ENCODE measurements at places on chromosomes 5 and 9.

DNA sequence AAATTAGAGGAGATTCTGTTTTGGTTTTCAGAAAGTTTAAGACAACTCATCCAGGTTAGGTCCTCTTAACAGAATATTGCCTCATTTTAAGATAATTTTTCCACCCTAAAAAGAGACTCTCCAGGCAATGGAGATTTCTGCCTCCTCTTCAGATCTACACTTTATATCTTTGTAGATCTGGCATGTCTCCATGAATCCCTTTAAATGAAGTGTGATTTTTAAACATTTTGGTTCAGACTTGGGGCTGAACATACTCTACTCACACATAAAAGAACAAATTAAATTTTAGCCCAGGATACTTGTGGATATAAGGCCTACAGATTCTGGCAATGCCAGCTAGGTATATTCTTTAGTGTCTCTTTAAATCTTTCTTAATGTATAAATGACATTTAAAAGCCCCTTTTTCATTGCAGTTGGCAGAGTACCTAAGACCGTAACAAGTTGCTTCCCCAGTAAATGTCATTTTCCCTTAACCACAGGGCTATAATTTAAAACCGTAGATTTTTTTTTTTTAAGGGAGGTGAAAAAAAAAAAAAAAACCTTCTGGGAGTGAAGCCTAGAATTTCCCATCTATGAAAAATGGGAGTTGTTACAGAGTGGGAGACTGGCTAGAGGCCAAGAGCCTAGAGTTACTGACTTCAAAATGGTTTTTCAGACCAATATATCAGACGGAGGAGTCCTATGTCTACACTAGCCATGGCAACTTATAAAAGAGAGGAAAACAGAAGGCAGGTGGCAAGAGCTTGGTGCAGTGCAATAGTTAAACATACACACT lies 207.8 kb upstream of the TARS1 start:
- DNase-seq = no peak

DNA sequence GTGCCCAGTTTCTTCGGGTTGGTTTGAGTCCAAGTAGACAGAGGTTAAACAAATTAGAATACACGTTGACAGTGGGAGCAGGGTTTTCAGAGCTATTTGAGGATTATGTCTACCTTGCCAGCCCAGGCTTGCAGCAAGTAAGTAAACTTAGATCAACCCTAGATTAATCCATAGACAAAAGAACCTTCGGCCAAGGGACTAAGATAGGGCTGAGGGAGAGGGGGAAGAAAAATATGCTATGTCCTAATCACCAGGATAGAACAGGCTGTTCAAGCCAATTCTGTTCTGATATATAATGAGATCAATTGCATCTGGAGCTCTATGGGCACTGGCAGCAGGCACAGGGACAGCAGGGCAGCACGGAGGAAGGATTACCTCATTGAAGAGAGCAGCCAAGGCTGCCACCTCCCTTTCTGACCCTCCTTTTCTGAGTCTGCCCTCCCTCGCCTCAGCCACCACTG lies 377.7 kb downstream of the PIK3R1 start:
- DNase-seq = no peak

GRCh38 chr9:69260161-69260560 lies 64.9 kb upstream of the ENTREP1 start:
- DNase-seq = no peak

DNA sequence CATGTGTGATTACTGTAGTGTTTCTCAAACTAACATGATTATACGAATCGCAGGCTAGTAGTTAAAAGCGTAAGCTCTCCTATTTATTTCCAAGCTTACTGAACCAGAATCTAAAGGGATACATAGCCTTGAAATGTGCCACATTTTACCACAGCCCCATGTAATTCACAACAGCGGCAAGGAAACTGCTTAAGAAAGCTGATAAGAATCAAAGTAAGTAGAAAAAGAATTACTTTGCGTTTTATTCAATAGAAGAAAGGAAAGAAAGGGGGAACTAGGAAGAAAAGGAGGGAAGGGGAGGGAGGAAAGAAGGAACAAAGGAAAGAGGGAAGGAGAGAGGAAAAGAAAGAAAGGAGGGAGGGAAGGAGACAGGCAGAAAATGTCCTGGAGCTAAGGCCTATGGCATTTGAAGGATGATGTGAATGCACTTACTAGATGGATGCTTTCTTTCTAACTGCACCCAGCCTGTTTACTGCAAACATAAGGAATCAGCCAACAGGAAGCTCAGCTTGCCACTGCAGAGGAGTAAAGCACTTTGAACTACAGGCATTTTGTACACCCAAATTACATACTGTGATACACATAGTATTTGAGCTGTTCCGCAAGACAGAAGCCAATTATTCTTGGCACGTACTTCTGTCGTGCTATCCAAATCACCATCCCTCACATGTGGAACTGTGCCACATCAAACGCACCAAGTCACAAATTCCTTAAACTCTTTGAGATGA lies 521.7 kb downstream of the RAB3C start:
- no peak for DNase-seq

DNA sequence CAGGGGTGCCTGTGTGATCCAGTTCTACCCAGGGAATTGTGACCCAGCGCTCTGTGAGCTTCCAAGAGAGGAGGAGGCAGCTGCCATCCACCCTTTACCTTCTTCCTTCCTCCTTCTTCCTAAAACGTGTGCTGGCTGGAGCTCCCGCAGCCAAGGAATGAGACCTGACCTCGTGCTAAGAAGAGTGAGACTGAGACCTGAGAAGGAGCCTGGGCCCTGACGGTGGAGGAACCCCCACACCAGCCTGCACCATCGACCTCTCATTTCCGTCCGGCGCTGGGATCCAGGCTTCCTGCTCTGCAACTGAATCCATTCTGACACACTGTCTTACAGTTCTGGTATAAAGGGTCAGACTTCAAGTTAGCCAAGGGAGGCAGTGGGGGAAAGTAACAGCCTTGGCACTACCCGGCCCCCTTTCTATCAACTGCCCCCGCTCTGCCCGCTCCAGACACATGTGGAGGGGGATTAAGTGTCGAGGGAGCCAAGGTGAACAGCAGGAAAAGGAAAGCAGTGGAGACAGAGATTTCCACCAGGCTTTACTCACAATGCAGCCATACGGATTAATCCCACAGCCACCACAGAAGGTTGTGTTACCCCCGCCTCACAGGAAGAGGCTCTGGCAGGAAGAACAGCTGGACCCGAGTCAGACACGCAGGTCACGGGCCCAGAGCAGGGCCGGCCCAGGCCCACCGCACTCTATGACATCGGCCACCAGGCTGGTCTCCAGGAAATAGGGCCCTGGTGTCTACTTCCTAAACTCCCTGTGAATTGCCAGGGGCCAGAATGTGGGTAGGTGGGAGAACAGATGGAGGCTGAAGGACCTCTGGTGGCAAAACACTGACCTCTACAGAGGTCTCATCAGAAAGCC lies 15.8 kb downstream of the MGAT1 start:
- DNase-seq = no peak

DNA sequence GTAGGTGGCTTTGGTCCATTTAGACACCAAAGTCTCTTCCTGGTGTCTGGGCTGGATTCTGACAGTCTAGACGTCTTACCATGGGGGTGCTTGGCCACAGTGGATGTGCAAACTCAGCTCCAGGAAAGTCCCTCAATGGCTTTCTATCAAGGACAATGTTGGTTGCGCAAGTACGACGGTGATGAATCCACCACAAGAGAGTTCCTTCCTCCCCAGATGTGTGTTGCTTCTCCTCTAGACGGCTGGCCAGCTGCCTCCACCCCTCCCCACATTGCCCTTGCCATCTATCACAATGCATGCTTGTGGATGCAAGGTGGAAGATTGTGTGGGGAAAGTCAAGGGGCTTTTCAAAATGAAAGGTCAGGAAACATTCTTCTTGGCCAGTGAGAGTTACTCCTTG lies 89.7 kb upstream of the IRX2 start:
- DNase-seq = no peak

DNA sequence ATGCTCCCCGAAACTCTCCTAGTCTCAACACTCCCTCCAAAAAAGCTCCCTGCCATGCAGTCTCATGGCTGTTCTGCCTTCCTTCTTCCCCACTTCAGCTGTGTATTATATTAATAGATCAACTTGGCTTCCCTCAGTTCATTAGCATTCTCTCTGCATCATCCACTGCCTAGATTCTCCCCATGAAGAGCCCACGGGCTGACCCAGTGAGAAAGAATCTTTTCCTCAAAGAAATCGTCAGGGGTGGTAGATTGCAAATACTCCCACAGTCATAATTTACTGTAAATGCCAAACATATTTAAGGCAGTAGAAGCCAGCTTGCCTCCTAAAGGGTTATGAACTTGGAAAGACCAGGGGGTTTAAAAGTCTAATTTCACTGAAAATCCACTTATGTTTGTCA lies 33.5 kb downstream of the GNA14 start:
- DNase-seq = no peak

DNA sequence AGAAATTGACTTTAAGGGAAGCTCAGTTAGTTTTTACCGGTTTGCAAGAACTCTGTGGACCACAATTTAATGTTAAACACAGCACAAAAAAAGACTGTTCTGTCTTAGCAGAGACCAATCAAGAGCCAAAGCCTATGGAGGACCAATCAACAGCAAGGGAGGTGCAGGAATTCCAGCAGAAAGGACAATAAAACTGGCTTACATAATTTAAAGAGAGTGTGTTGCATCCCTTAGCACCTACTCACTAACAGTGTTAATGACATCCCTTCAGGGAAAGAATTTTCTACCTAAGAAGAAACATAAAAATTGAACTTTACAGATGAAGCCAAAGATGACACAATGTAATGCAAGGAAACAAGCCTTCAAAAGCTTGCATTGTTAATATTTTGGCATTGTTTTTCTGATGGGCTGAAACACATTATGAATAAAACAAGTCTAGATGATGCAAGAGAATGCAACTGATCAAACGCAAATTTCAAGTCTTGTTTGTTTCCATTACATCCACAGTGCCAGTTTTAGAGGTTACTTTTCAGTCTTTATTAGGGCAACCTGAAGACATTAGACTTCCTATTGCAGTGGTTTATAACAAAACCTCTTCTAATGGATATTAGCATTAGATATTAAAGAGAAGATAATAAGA lies 111.3 kb upstream of the FST start:
- no peak for DNase-seq

- DNase-seq = no peak
Observed at GRCh38 chr5:72525816-72526215, 18.6 kb upstream of the ZNF366 start.

DNA sequence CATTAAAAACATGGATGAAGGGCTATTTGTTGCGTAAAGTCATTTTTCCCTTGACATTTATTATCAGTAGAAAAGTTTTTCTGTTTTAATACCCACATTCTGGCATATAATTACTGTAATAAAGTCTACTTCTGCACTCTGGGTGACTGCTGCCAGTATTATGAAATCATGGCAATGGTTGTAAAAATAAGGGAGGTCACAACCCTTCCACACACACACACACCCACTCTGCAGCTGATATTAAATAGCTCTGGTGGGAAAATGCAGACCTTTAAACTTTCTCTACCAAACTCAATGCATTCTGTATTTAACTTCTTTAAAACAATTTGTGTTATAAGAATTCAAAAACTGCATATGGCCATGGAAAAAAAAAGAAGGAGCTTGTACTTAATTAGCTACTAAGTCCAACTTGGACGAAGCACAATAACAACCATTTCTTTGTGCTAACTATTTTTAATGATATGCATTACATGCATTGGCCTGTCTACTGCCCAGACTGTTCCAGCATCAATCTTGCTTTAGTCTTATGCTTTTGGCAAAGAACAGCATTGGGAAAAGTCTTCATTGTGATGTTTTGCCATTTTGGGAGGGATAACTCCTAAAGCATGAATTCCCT lies 137.6 kb upstream of the MAP3K1 start:
- DNase-seq = no peak

- no peak for DNase-seq
Observed at GRCh38 chr5:150623878-150624216, 16.6 kb upstream of the SYNPO start.

DNA sequence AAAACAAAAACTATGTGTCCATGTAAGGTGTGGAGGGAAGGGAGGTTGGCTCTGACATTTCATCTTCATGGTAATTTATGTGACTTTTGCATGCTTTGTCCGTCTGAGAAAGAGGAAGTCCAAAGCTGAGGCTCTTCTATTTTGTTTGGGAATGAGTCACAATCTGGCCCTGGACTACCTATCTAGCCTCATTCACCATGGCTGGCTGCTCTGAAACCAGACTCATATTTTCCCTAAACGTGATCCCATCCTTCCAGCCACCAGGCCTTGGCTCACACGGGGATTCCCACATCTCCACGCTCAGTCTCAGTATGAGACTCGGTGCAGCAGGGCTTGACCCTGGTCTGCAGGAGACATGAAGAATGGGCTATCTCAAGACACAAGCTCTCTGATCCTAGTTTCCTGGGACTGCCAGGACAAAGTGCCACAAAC lies 672.8 kb downstream of the ACTL7B start:
- no peak for DNase-seq

- DNase-seq = peak; percentile 32
Observed at GRCh38 chr5:137665678-137666460, 70.0 kb downstream of the KLHL3 start.

GRCh38 chr9:87233431-87233830 lies 264.2 kb upstream of the DAPK1 start:
- DNase-seq = no peak

DNA sequence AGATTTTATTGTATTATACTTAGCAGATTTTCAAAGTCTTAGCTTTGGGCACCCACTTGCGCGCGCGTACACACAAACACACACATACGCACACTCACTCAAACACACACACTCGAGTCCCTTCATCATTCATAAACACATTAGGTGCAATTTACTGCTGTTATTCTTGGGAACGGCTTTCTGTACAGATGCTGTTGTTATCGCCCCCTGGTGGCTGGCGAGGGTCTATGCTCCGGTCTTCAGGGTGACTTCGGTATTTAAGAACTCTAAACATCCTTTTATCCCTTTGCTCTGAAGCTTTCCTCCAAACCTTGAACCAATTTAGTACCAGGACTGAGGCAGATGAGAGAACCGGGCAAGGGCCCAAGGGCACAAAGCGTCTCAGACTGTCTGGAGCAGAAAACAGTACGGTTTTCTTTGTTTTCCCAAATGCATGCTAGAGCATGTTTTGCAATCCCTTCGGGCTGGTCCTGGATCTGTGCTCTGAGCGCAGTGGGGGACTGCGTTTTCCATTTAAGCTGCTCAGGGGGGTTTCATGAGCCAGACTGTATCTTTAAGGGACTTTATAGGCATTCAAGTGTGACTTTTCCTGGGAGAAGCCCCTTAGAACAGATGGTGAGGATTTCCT lies 1.7 kb upstream of the SLIT3 start:
- DNase-seq = peak; percentile 23

DNA sequence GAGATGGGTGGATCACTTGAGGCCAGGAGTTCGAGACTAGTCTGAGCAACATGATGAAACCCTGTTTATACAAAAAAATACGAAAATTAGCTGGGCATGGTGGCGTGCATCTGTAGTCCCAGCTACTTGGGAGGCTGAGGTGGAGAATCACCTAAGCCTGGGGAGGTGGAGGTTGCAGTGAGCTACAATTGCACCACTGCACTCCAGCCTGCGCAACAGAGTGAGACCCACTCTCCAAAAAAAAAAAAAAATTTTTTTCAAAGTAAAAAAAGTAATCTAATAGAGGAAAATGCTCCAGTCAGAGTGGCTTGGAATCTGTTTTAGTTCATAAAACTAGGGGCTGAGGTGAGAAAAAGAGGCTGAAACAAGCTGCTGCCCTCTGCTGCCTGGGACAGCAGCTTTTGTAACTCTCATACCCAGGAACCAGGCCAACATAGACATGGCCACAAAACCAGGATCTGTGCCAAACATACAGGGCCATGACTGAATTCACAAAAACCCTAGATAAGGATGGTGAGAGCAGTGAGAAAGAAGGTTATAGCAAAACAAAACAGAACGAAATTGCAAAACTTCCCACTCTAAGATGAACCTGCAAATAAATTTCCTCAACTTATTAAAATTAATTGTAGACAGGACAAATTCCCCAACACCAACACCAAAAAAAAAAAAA lies 13.1 kb upstream of the DCAF12 start:
- no peak for DNase-seq
